ENCODE measurements at places on chromosomes 16 and 17.

- DNase-seq, result no peak
Measured at GRCh38 chr16:49183911-49184310, 97.7 kb downstream of the CBLN1 start.

GRCh38 chr17:50459756-50460155 lies 8.9 kb downstream of the CHAD start:
- DNase-seq, result no peak

GRCh38 chr16:1550069-1550468 lies 16.6 kb downstream of the TMEM204 start:
- no peak for DNase-seq

DNA sequence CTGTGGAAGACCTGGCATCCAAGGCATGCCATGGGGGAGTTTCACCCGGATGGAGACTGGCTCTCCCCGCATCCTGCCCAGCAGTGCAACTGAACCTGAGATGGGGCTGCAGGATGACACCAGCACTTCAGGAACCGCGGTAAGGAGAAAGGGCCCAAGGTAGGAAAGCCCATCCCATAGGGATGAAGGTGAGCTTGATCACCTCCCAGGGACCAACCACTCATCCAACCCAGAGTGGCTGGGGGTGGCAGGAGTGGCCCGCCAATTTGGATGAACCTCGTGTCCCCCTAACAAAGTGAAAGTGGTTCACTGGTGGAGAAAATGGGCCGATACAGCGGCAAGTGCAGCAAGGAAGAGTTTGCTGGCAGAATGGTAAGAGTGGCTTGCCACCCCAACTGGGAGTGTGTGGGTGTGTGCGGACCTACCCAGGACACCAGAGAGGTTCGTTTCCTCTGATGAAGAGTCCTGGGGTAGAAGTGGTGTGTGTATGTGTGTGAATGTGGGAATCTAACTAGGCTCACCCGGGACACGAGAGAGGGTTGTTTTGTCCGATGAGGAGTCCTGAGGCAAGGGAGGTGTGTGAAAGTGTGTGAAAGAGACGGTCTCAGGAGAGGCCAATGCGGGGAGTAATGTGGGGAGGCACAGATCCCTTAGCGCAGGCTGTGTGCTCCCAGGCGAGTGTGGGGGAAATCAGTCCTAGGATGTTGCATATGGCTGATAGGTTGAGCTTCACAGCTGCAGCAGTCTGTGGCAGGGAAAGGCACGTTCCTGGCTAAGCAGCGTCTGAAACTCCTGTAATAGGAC lies 22.6 kb downstream of the ACSM1 start:
- no peak for DNase-seq

DNA sequence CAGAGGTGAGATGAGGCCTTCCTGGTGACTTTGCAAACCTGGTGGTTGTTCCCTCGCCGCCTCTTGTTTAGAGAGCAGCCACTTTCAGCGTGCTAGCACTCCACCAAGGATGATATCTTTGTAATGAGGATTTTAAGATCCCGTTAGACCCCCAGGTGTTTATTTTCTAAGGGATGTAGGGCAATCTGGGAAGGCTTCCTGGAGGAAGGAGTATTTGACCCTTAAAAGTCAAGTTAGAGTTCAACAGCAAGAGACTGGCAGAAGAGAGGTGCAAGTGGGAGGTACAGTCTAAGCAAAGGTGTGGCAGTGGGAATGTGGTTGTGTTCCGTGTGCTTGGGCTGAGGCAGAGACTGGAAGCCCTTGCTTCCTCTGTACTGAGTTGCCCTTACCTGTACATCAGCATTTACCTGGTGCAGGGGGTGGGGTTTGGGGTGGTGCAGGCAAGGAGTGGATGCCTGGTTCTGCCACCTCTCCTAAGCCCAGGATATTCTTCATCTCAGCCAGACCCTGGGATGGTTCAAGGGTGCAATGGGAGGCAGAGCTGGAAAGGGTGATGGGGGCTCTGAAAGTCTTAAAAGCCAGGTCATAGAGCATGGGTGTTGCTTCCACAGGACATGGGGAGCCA lies 83.6 kb downstream of the SDR42E1 start:
- DNase-seq, result no peak

DNA sequence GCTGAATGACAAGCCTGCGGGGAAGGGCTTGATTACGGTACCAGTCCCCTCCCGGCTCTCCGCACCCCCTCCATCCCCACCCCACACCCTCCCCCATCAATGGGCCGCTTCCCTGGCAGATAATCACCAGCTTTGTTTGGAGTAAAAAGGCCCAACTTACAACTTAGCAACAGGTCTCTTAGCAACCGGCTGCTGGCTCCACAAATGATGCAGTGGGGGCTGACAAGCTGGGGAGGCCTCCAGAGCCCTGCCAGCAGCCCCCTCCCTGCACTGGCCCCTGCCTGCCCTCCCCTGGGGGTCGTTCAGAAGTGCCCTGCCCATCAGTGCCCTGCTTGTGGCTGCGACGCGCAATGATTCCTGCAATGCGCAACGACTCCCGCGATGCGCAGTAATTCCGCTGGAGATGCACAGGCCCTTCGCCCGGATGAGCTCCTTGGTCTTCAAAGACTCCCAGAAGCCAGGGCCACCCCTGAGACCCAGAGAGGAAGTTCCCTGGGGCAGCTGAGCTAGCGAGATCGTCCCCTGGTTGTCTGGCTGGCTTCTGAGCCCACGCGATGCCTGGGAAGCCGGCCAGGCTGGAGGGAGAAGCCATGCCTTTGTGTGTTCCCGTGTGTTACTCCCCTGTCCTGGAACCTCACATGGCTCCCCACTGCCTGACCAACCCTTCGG lies 23.3 kb downstream of the CPNE2 start:
- no peak for DNase-seq

DNA sequence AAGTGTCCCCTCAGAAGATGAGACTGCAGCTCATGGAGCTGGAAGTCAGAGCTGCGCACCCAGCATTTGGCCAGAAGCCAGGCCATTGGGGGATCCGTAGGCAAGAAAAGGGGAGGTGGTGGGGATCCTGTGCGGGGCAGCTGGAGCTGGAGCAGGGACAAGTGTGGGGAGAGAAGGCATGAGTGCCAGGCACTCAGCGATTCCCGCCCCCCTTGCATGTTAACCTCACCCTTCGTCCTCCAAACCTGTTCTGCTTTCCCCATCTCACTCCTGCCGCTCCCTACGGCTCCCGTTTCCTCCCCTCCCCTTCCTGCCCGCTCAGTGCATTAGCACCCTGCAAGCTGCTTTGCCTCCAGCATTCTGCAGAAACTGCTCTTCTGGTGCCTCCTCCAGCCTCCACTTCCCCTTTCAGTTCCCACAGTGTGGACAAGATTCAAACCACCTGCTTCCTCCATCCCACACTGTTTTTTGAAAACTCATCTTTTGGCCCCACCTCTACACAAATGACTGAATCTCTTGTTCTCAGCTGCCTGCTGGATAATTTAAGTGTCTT lies 5.6 kb downstream of the ALOX15 start:
- DNase-seq, result no peak

DNA sequence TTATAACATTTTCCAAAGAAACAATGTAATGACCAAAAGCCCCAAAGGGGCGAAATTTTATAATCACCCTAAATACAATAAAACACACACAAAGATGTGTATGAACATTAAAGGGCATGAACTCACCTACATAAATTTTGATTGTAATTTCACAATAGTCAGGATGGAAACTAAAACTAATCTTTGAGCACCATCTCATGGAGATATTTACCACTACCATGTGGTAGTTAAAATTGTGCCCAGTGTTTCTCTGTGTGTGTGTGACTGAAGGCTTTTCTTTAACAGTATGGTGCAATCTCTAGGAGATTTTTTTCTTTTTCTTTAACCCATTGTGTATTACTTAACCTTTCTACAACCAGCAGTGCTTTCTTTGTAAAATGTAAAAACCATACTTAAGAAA lies 19.7 kb upstream of the MEIOC start:
- no peak for DNase-seq

- DNase-seq, result no peak
Measured at GRCh38 chr16:23081675-23082119, 67.6 kb downstream of the USP31 start.

DNA sequence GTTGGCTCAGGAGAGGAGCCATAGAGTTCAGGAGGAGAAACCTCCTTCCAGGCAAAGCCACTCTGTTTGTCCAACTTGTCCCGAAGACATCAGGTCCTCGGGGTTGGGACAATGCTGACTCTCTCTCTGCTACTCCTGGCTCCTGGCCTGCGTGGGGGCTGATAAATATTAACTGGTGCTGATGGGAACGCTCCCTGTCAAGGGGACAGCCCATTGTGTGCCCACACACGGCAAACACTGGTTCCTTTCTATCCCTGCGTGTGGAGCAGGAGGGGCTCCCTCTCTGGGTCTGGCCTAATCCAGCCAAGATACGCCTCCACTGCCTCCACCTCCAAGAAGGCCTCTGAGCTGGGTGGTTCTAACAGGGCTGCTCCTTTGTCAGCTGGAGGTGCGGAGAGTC lies 4.4 kb downstream of the KIF19 start:
- DNase-seq, result no peak

DNA sequence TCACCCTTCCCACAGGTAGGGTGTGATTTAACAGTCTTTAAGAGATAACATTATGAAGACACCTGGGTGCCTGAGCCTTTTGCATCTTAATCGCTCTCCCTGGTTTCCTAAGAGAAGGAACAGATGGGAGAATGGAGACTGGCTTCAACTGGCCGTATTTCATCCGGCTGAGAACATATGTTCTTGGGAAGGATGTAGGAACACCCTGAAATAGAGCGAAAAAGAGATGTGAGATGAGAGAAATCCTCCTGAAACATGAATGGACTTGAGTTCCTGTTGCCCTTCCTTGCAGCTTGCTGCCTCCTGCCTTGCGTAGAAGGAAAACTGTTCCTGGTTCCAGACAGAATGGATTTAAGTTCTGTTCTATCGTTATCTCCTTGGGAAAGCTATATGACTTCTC lies 385.4 kb upstream of the RBFOX1 start:
- no peak for DNase-seq

DNA sequence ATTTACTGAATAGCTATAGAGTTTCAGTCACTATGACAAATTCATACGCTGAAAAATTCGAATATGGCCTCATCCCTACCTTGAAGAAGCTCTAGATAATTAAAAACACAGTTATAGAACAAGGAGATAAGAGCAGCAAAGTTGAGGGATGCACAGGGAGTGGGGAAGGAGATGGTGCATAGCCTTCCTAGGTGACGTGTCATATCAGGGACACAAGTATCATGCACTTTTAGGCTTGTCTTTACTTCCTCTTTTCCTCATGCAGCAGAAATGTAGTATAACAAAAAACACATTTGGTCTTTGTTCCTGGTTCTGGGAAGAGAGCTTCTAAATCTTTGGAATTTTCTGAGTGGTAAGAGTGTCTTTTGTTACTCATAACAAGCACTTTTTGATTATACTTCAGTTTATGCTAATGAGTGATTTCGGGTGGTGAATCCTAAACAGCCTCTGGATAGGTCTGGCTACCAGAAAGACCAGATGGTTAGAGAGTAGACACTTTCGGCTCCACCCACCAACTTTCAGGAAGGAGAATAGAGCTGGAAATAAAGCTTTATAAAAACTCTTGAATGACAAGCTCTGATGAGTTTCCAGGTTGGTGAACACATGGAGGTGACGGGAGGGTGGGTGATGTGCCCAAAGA lies 341.4 kb downstream of the UTP18 start:
- no peak for DNase-seq

DNA sequence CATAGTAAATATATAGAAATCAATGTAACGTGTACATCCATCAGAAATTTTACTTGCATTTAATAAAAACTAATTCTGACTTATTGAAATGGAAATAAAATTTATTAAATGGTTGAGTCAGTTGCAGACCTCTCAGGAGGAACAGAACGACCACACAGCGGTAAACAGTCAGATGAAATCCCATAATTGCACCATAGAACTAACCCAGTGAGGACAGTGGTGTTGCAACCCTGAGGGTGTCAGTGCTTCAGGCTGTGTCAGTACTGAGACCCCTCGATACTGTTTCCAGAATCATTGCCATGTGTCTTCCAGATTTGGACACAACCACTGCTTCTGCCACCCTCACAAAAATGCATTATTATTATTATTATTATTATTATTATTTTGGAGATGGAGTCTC lies 29.0 kb upstream of the SSTR2 start:
- DNase-seq, result no peak

GRCh38 chr16:50102051-50102746 lies 36.4 kb downstream of the HEATR3 start:
- DNase-seq, result no peak

DNA sequence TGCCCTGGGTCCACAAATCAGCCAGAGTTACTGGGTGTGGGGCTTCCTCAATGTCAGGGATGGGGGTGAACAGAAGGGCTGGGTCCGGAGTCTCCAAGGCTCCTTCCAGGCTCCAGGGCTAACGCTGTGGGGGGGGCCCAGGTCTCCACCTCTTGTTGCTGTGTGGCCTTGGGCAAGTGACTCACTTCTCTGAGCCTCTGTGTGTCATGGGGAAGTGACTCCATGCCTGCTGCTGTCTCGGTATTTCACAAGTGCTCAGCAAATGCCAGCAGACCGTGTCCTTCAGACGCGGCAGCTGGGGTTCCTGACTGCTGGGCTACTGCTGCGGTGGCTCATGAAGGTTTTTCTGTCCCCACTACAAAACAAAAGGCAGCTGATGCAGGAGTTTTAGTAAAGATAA lies 26.6 kb downstream of the JPH3 start:
- DNase-seq, result no peak

DNA sequence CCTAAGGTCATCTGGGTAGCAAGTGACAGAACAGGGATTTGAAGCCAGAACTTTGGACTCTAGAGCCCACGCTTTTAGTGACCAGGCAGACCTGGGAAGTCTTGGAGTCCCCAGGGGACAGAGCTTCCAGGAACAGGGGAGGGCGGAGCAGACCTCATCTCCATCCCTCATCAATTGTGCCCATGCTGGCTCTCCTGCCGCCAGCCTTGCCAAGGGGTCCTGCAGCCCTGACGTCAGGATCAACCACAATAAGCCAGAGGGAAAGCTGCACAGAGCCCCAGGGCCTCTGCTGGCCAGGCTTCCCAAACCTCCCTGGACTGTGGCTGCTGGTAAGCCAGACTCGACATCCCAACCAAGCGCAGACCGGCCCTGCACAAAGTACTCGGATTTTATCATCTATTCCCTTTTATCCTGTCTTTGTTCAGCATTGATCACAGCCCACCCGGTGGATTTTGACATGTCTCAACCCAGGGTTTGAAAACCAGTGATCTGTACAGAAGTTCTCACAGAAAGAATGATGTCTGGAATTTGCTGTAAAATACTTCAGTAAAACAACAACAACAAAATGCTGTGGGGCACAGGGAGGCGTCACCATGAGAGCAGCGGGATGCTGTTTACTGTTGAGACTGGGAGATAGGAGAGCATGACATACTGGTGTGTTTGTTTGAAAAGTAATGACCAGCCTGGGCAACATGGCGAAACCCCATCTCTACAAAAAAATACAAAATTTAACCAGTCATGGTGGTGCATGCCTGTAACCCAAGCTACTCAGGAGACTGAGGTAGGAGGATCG lies 11.8 kb downstream of the C16orf74 start:
- no peak for DNase-seq

- DNase-seq, result no peak
Measured at GRCh38 chr16:21638573-21638975, 13.8 kb downstream of the IGSF6 start.

- no peak for DNase-seq
Measured at GRCh38 chr16:55992551-55992950, 117.4 kb upstream of the CES5A start.

DNA sequence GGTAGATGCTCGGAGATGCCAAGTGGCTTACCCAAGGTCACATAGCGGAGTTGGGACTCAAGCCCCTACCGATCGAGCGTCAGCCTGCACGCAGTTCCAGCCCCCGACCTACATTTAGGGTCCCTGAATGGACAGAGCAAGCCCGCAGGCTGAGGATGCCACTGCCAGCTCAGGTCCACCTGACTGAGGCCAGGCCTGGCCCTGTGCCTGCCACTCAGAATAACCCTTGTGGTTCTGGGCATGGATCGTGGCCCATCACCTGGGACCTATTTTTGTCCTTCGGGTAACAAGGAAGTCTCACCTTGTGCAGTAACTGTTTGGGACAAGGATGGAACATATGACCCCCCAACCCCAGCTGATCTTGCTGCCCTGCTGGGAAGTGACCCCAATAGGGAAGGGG lies 17.1 kb downstream of the CDH16 start:
- DNase-seq, result no peak

Measured in activated gamma-delta T cell (primary cell).